NCI-H510A treated with DMSO at 0.1 percent for 48 hours (cell line): ENCODE measurements at places on chromosomes 5 and 9.

- no peak for DNase-seq
These were observed 92.1 kb downstream of the COL5A1 start for GRCh38 chr9:134733480-134734232.

- DNase-seq = no peak
These were observed 22.6 kb downstream of the FGF1 start for GRCh38 chr5:142663246-142663645.

DNA sequence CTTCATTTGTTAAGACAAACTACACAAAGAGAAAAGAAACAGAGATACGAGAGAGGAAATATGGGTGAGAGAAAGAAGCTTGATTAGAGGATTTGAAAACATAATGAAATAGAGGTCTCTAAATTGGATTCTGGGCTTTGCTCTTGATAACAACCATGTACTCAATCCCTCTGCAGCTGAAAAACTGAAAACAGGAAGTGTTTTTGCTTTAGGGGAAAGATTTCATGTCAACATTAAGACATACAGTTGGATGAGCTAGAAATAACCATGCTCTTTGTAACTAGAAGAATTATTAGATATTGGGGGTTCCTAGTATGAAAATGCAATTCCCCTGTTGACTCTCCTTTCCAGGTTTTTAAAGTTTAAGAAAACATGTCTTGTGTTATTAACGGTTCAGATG lies 21.9 kb downstream of the CRHBP start:
- DNase-seq = no peak

DNA sequence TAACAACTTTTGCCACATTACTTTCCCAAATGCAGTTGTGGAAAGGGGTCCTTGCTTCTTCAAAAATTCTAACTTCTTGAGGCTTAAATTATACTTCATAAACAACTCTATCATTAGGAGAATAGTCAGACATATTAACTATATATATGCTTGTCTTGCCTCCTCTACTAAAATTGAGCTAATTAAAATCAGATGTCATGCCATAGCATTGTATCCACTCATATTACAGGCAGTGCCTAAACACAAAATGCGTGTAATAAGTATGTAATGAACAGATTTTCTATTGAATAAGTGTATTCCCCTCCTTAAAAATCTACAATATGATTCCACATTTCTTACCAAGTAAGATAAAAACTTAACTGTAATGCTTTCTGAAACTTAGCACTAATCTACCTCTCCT lies 204.5 kb downstream of the PLK2 start:
- no peak for DNase-seq

- no peak for DNase-seq
These were observed 389.1 kb downstream of the ENC1 start for GRCh38 chr5:74251141-74252035.

- DNase-seq = no peak
These were observed 57.4 kb downstream of the NFIB start for GRCh38 chr9:14256588-14256987.

GRCh38 chr5:61309115-61309514 lies 22.9 kb upstream of the ZSWIM6 start:
- no peak for DNase-seq

DNA sequence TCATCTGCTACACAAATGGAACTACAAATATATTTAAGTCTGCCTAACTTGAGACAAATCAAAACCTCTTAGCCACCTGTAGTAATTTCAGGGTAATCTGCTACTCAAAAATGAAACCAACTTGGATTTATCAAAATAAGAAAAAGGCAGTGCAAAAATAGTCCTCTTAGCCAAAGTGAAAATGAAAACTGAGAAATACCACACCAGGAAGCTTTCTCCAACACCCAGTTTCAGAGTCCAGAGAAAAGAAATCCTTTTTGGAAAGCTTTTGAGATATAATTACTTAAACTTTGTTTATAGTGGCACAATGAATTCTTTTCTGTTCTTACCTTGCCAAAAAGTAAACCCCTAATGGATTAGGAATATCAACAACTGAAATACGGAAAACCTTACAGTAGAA lies 990.4 kb downstream of the EFNA5 start:
- no peak for DNase-seq

DNA sequence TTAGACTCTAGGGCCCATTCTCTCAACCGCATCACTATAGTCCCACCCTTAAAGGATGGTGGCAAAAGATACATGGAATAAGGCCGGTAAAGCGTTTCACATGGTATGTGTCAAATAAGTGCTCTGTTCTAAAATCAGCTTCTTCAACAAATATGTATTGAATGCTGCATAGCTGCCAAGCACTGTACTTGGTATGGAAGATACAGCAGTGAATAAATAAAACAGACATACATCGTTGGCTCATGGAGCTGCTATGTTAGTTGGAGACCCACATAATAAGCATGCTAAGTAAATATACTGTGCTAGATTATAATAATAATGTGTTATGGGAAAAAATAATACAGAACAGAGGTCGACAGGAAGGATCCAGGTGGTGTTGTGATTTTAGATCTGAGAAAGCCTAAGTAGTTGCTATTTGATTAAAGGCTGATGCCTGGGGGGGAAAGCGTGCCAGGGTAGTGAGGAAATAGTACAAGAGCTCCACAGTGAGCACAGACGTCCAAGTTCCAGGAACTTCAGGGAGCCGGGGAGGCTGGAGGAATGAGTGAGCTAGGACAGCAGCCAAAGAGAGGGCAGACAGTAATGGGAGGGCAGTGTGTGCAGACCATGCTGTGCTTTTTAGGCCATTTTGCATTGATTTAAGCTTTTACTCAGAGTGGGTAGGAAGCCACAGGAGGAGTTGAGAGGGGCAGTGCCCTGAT lies 93.7 kb downstream of the JAKMIP2 start:
- DNase-seq = no peak

DNA sequence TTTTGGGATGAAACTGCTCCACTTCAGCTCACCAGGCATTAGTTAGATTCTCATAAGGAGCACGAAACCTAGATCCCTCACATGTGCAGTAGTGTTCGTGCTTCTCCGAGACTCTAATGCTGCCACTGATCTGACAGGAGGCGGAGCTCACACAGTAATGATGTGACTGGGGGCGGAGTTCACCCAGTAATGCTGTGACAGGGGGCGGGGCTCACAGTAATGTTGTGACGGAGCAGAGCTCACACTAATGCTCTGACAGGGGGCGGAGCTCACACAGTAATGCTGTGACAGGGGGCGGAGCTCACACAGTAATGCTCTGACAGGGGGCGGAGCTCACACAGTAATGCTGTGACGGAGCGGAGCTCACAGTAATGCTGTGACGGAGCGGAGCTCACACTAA lies 27.1 kb upstream of the LRRC14B start:
- DNase-seq = no peak

DNA sequence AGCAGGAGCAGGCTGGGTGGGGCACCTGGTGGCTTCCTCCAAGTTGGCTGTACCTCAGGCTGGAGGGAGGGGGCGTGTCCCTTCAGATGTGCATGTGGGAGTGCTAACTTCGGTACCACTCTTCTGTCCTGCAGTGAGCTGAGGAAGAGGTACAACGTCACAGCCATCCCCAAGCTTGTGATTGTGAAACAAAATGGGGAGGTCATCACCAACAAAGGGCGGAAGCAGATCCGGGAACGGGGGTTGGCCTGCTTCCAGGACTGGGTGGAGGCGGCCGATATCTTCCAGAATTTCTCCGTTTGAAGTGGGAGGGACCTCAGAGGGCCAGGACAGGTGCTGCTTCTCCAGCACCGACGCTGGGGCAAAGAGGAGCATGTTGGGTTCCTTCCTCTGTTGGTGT lies 9.3 kb downstream of the NXNL2 start:
- DNase-seq = no peak

- no peak for DNase-seq
These were observed 15.7 kb downstream of the BDP1 start for GRCh38 chr5:71471193-71471592.

DNA sequence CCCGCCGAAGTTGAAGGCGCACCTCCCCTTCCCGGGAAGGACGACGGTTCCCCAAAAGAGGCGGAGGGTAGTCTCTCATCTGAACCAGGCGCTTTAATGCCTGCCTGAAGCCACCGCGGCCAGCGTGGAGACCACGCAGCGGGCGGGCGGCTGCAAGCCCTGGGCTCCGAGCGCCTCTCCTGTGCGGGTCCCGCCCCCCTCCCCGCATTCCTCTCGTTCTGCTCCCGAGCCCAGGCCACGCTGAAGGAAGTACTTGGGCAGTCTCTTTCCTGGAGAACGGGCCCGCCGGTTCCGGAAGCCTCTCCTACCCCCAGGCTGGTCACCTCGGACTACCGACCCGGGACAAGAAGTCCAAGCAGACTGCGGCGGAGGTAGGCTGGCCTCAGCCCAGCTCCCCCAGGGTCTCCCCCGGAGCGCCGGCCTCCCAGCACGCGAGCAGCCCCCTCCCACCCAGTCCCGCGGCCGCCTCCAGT lies 571 bp downstream of the PPIC start:
- peak; percentile 22 for DNase-seq

DNA sequence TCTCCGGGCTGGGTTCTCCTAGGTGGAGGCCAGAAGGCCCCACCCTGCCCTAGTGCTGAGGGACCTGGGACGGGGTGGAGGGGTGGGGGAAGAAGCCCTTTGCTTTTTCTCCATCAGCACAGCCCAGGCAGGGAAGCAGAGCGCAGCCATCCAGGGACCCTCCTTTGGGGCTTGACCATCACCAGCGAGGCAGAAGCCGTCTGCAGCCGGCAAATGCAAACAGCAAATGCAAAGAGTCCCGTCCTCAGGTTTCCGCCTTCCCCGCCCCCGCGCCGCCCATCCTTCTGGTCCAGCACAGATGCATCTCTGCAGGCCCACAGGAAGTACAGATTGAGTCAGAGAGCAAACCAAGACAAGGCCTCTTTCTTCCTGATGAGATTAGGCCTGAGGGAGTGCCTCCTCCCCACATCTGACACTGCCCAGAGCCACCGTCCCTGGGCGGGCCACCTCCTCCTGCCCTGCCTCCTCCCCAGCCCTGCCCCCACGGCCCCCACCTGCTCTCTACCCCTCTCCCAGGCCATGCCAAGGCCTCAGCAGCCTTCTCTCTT lies 23.4 kb downstream of the CORO2A start:
- DNase-seq = peak; percentile 55

- no peak for DNase-seq
These were observed 473.0 kb downstream of the PLK2 start for GRCh38 chr5:57986761-57987341.

DNA sequence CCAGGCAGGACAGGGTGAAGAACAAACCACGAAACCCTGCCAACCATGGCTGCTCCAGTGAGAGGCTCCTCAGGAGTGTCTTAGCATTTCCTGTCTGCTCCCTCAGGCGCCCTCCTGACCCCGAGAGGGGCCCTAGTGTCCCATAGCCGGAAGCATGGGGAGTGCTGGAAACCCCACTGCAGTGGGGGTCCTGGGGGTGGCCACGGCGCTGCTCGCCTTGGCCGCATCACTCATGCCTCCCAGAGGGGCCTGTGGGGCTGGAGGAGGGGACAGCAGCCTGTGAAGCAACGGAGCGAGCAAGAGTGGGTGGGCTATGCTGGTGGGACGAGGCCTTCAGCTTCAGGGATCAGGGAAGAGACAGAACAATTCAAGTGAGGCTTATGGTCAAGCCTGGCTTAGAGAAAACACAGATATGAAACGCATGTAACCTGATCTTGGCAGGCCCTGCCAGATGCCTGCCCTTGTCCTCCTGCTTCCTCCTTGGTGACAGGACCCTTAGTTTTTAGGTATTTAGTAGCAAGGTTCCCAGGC lies 219.1 kb downstream of the FANCC start:
- DNase-seq = no peak

GRCh38 chr9:137902646-137903045 lies 25.1 kb downstream of the CACNA1B start:
- DNase-seq = no peak

- DNase-seq = no peak
These were observed 40.8 kb upstream of the CCDC152 start for GRCh38 chr5:42715785-42716184.

- peak; percentile 24 for DNase-seq
These were observed 119.5 kb downstream of the SYK start for GRCh38 chr9:90921104-90921503.

GRCh38 chr9:79600466-79600865 lies 28.7 kb downstream of the TLE4 start:
- DNase-seq = no peak

DNA sequence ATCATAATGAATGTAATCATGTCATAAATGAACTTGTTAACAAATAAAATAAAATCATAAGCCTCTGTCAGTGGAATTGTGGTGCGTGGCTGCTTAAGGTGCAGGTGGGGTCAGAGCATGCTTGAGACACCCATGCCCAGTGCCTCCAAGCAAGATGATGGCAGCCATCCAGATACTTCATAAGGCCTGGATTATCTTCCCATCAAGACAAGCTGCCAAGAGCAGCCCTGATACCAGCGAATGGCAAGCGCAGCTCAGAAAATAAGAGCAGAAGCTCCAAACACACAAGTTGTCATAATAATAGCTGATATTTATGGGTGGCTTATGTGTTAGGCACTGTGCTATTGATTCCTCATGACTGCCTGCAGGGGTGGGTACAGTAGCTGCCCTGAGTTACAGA lies 21.8 kb upstream of the LMX1B start:
- DNase-seq = no peak

DNA sequence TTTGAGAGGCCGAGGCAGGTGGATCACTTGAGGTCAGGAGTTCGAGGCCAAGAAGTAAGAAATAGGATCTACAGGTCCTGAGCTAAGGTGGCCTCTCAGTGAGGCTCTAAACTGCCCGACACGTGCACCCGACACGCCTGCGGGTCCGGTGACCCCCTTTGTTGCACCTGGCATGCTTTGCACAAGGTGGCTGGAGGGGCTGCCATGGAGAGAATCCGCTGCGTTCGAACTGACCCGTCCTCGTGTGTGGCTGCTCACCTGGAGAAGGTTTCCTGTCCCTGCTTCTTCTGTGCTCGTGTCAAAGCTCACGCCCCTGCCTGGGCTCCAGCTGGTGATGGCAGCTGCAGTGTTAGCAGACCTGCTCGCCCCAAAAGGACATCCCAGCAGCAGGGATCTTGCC lies 5.7 kb upstream of the OLFM1 start:
- no peak for DNase-seq

- DNase-seq = no peak
These were observed 219.6 kb downstream of the WDR70 start for GRCh38 chr5:37598733-37599132.

DNA sequence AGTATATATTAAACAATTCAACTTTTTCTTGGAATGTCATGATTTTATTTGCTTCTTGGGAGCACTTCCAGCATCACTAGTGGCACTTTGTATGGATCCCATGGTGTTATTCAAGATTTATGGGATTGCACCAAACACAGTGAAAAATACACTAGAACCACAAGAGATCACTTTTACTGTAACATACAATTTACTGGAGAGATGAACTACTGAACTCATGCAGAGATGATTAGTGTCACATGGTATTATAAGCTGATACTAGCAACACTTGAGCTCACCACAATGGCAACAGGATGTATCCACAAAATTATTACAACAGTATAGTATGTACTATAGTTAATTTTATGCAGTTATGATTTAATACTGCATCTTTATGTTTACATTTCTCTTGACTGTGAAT lies 16.3 kb upstream of the SLC36A2 start:
- no peak for DNase-seq

GRCh38 chr5:106174903-106175302 lies 1495.8 kb downstream of the EFNA5 start:
- DNase-seq = no peak

GRCh38 chr5:134005417-134006061 lies 764 bp upstream of the VDAC1 start:
- DNase-seq = no peak

- DNase-seq = no peak
These were observed at the start of gene CD180 for GRCh38 chr5:67196537-67197059. TSS of gene CD180 (minus strand) at chr5:67196799. CDS start at chr5:67196641, 158 bp downstream.
